Glutamatergic neuron (in vitro differentiated cells): ENCODE measurements at places on chromosomes 5 and 9.

DNA sequence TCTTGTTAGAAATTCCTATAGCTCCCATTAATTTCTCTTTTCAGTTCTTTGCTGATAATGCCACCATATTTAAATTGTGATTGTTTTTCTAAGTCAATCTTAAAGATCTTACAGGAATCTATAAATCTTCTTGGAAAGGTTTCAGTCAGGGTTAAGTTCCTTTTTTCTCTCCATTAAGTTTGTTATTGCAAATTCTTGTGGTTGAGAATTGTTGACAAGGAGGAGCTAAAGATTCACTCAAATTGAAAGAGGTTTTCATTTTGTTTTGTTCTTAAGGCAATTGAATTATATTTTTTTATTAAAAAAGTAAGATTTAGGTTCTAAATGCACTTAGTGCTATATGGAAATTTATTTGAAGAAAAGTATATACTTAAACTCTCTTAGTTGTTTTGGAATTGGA, 213.4 kb downstream of the PRR16 start:
- no peaks in the 10 kb centered on the region for H3K4me1 ChIP-seq
- no peaks in the 10 kb centered on the region for H3K36me3 ChIP-seq
- no peak overlapping the region for H3K27ac ChIP-seq
- H3K4me3 ChIP-seq = no peak overlapping the region
- no peaks in the 10 kb centered on the region for H3K27me3 ChIP-seq

DNA sequence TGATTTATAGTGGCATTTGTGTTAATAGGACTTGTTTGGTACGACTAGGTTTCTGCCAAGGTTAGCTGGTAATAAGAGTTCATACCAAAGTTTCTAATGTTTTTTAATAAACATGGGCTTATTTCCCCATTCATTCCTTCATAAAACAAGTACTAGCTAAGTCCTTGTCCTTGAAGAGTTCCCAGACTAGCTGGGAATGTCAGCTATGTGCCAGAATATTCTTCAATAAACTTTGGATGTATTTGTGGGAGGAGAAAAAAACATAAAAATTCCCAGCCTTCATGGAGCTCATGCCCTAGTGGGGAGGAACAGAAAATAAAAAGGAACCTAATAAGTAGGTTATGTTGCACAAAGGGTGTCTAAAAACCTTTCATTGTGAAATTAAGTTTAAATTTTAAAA, 176.9 kb downstream of the DENND1A start:
- H3K36me3 ChIP-seq = no peaks in the 10 kb centered on the region
- no peaks in the 10 kb centered on the region for H3K27me3 ChIP-seq
- H3K4me1 ChIP-seq = peaks cover 11% of the 10 kb centered on the region
- DNase-seq = no peak
- H3K4me3 ChIP-seq = no peak overlapping the region

DNA sequence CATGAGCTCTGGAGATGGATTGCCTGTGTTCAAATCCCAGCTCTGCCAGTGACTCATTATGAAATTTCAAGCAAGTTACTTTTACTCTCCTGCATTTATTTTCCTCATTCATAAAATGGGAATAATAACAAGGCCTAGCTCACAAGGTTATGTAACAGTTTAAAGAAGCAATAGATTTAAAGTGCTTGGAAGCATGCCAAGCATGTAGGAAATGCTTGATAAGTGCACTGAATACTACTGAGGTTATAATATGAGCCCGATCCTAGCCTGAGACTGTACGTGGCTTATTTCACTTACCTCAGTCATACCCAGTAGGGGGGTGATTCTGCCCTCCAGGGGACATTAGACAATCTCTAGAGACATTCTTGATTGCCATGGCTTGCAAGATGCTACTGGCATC, 734.1 kb upstream of the WWC1 start:
- no peak overlapping the region for H3K4me3 ChIP-seq
- no peaks in the 10 kb centered on the region for H3K36me3 ChIP-seq
- no peak overlapping the region for H3K27ac ChIP-seq
- no peaks in the 10 kb centered on the region for H3K27me3 ChIP-seq
- peaks cover 3% of the 10 kb centered on the region for H3K4me1 ChIP-seq

GRCh38 chr5:96338091-96338490, 95.0 kb downstream of the PCSK1 start:
- no peak overlapping the region for H3K4me3 ChIP-seq
- no peaks in the 10 kb centered on the region for H3K27me3 ChIP-seq
- DNase-seq = no peak
- H3K36me3 ChIP-seq = no peaks in the 10 kb centered on the region
- H3K4me1 ChIP-seq = peaks cover 2% of the 10 kb centered on the region

GRCh38 chr9:131169563-131170240, 44.3 kb downstream of the NUP214 start:
- H3K27ac ChIP-seq = no peak overlapping the region
- DNase-seq = no peak
- H3K36me3 ChIP-seq = no peaks in the 10 kb centered on the region
- H3K27me3 ChIP-seq = no peaks in the 10 kb centered on the region
- peaks cover 15% of the 10 kb centered on the region for H3K4me1 ChIP-seq
- H3K4me3 ChIP-seq = no peak overlapping the region

- no peaks in the 10 kb centered on the region for H3K27me3 ChIP-seq
- H3K4me1 ChIP-seq = no peaks in the 10 kb centered on the region
- no peaks in the 10 kb centered on the region for H3K36me3 ChIP-seq
- DNase-seq = no peak
These were observed 76.2 kb upstream of the TMED7 start for GRCh38 chr5:115702025-115702424.
